B cell (primary cell): ENCODE measurements at places on chromosomes 5 and 9. TPM values are rescaled to one million over a fixed set of nuclear protein-coding genes. Genes with fewer than 3 reads are reported as not detected.

Gene PLAC8L1
- not detected in 2 replicates for polyA plus RNA-seq

DNA sequence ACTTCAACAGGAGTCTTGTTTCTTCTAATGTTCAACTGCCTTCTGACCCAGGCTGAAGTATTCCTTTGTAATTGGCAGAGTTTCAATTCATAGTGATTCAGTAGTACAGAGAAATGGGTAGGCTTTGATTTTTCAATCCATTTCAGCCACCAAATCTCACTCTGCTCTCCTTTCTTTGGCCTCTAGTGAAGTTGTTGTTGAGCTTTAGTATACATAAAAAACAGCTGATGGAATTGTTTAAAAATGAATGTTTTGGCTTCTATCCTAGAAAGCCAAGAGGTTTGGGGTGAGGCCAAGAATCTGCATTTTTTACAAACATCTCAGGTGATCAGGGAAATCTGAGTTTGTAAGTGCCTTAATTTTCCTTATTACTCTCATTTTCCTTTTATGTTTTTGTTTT is 182.9 kb upstream of the MAP1B start:
- no peak for DNase-seq

DNA sequence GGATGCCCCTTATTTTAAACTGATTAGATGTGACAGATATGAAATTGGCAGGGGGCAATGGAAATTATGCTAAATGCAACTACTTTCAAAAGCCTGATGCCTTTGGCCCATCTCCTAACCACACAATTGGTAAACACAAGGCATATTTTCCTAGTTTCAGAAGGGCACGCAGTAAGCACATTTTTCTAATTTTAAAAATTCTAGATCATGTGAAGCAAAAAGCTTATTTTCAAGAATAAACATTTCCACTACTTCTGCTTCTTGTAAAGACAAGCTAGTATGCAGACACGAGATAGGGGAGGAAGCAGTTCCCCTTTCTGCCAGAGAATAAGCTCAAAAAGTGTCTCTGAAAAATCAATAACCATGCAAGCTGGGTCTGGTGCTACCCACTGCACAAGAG is 67.7 kb downstream of the ABCA1 start:
- peak; percentile 61 for DNase-seq

Gene SPATA6L
- 0.09 and 0.30 TPM in 2 replicates for polyA plus RNA-seq

DNA sequence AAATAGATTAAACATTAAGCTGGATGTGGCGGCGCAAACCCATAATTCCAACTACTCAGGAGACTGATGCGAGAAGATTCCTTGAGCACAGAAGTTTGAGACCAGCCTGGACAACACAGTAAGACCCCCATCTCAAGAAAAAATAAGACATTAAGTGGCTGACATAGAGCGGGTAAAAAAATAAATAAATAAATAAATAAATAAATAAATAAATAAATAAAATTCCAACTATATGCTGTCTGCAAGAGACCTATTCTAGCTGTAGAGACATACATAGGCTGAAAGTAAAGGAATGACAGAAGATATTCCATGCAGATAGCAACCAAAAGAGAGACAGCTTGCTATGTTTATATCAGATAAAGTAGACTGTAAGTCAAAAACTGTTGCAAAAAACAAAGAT is 17.4 kb upstream of the SH3TC2 start:
- DNase-seq, result no peak

Gene MED27
- 15.0 and 17.7 TPM in 2 replicates for polyA plus RNA-seq

Gene FST
- not detected in 2 replicates for polyA plus RNA-seq

Gene IFNB1
- not detected in 2 replicates for polyA plus RNA-seq

- no peak for DNase-seq
Measured at GRCh38 chr9:27514551-27514950, 9.5 kb upstream of the IFNK start.

- no peak for DNase-seq
Measured at GRCh38 chr9:127175764-127176163, 53.3 kb upstream of the ANGPTL2 start.
